ENCODE measurements at places on chromosomes 11 and 22.

DNA sequence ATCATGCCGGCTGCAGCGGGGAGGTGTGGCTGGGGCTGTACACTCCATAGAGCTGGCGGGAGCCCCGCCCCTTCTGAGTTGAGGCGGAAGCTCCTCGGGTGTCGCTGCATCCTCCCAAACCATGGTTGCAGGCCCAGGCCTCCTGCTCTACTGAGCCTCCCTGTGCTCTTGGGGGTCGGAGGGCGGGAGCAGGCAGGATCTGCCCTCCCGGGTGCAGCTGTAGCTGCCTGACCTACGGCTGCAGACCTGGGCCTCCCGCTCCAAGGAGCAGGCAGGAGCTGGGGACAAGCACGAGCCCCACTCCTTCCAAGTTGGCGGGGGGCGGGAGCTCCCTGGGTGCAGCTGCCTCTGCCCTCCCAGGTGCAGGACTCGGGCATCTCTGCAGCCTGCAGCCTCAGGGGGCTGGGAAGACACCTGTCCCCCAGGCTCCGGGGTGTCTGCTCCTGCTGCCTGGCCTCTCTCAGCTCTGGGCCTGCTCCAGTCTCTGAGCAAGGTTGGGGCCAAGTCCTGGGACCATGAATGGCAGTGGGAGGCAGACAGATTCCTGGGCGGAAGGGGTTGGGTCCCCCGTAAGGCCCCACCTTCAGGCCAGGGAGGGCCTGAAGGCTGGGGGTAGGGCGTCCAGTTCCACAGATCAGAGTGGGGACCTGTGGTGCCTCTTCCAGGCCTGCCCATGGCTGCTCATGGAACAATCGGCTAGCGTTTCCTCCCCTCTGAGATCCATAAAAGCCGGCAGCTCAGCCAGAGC lies 46.4 kb upstream of the SC5D start:
- ATAC-seq, result no peak

DNA sequence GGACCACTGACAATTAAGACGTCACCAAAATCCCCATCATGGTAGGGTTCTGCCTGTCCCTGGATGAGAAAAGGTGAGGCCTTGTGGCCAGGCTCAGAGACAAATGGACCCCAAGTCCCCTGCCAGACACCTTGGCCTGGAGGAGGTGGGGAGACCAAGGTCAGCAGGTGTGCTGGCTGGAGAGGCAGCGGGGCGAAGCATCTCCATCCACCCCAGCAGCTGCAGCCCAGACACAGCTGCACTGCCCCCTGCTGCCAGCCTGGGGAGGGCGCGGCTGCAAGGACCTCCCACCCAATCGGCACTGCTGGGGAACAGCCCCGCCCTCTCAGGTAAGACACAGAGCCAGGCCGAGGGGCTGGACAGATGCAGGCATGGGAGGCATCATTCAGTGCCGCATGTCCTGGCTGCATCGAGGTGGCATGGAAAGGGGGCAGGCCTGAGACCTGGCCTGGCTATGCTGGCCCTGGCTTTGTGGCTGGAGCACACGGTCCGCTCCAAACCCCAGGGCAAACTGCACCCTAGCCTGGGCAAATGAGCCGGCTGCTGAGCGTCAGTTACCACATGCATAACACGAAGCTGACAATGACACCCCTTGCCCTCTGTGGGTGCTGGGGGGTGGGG lies 12.2 kb upstream of the MFNG start:
- peak; percentile 94 for ATAC-seq

- ATAC-seq, result no peak
Observed at GRCh38 chr11:11970556-11970955, 37.9 kb downstream of the DKK3 start.

GRCh38 chr22:36818010-36818642 lies 1.3 kb upstream of the PVALB start:
- ATAC-seq, result no peak

DNA sequence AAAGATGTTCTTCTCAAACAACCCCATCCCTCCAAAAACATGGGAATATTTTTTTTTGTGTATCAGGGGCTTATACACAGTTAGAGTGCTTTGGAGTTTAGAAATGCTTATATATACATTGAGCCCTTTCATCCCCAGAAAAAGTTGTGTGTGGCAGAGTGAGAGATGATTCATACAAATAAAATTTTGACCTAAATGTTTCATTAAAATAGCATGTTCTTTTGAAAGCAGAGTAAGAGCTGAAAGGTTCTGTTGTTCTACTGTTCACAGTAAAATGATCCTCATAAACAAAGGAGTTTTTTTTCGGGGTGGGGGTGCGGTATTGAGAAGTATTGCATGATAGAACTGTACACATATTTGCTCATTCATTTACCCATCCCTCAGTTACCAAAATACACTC lies 512.4 kb downstream of the DLG2 start:
- ATAC-seq, result no peak

DNA sequence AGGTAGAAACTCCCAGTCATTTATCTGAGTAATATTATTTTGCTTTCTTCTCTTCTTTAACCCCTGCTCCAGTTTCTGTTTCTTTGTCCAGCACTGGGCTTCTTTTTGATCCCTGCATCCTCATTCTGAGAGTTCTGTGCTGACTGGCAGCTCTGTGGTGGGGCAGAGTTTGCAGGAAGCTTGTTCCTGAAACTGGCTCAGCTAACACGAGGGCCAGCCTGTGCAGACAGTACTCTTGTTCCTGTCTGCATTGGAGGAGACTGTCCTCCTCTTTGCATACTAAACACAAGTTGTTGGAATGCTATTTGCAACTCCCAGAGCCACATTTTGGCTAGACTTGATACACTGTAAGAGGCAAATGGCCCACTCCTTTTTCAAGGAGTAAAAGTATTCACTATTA lies 93.1 kb upstream of the HORMAD2 start:
- no peak for ATAC-seq

- no peak for ATAC-seq
Observed at GRCh38 chr11:46521961-46522681, 71.7 kb downstream of the AMBRA1 start.

DNA sequence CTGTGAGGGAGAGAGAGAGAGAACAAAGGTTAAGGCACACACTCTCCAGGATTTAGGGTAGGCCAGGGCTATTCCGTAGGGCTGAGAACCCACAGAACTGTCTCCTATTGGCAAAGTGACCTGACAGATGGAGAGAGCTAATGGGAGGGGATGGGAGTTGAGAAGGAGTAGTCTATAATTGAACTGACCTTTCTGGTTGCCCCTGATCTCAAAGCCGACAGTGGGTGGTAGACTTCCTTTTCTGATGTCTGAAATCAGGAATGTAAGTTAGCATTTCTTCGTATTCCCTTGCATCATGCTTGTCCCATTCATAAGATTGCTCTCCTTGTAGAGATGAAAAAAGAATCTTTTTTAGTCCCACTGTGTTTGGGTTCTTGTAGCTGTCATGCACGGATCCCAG lies 210.1 kb downstream of the NTM start:
- ATAC-seq, result no peak

GRCh38 chr11:44198146-44198724 lies 102.8 kb downstream of the EXT2 start:
- ATAC-seq, result no peak

GRCh38 chr22:37433786-37434185 lies 6.5 kb upstream of the ELFN2 start:
- no peak for ATAC-seq

DNA sequence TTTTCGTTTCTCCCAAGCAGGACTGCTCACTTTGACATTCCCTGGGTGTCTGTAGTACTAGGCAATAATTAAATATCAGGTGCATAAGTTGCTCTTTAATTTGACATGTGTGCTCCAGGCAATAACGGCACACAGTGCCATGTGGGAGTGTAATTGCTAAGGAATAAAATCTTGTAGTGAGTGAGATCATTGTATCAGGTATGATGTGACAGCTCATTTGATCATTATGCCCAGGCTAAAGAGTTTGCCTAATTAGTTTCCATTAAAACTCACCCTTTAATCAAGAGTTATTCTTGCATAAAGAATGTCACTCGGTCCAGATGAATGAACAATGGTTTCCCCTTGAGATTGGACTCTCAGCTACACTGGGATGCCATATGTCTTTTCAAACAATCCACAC lies 220.0 kb downstream of the INSC start:
- ATAC-seq, result no peak

GRCh38 chr11:120010775-120011174 lies 127.1 kb downstream of the TRIM29 start:
- no peak for ATAC-seq

DNA sequence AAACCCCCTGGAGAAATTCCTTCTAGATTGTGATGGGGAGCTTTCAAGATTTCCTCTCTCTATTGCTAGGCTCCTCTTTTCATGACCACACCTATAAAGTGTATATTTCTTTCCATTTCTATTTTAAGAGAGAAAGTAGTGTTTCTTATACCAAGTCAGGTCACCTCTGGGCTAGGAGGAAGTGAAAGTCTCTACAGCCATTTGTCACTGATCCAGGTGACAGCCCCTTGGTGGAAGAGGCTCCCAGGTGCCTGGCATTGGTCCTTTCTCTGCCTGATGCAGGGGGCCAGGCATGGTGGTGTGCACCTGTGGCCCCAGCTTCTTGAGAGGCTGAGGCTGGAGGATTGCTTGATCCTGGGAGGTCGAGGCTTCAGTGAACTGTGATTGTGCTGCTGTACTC lies 64.7 kb downstream of the DHCR7 start:
- ATAC-seq, result no peak

DNA sequence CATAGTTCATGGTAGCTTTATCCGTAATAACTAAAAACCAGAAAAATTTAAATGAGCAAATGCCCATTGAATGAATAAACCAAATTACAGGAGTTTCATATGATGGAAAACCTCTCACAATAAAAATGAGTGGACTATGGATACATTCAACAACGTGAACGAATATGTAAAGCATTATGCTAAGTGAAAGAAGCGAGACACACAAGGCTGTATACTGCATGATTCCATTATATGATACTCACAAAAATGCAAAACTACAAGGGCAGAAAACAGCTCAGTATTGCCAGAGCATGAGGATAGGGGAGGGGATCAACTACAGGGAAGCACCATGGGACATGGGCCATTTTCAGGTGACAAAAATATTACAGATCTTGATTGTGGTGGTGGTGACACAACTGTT lies 22.2 kb downstream of the DDI1 start:
- no peak for ATAC-seq

GRCh38 chr11:16266021-16266420 lies 90.3 kb downstream of the SOX6 start:
- no peak for ATAC-seq

GRCh38 chr11:77438487-77438886 lies 35.4 kb downstream of the PAK1 start:
- ATAC-seq, result no peak

DNA sequence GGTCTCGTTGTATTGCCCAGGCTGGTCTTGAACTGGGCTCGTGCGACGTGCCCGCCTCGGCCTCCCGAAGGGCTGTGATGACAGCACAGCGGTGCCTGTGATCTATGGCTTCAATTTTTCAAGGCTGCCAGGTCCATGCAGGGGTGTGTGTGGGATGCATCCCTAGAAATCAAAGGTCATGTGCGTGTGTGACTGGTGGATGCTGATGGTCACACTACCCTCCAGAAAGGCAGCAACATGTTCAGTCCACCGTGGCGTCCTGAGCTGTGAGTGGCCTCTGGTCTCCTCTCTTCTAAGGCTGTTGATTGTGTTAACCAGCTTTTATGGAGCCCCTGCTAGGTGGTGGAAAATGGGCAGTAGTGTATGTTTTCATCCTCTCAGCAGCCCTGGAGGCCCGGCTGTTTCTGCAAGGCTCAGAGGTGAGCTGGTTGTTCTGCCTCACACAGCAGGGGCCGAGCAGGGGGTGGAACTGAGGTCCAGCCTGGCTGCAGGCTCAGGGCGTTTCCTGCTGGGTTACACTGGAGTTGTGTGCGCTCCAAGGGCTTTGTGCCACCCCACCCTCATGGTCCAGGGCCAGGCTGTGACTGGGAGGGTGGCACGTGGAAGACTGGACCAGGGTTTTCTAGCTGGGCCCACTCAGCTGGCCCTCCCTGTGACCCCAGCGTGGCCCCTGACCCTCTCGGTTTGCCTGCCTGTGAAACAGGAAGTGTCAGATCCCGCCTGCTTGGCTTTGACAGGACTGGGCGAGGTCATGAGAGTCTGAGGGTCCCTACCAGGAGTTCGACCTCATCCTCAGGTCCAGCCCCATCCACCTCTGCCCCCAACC lies 7.7 kb downstream of the BIK start:
- ATAC-seq, result no peak

DNA sequence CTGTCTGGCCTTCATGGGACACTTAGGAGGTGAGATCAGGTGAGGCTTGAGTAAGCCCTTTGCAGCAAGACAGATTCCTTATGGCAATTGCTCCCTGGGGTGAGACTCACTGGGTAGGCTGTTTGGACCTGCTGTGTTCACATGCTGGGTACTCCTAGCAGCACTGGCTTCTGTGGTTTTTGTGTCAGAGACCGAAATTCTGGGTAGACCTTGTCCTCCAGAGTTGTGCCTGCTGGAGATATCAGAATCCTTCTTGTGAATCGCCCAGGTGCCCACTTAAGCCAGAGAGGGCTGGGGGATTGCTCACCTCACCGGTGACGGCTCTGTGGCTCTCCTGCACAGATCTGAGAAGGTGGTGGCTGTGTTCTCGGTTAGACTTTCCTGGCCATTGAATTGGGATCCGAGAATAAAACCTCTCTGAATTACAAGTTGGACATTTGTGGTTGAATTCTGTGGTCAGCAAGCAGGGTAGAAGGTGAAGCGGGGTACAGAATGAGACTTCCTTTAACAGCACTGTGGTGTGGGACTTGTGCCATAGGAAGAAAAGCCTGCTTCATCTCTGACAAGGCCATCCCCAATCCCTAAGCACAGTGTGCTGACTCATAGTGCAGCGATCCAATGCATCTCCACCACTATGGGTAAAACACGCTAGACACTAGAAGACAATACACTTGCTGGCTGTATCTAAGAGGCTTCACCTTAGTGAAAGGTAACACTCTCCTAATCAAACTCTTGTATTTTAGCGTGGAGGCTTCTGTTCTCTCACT lies 52.5 kb upstream of the TTC12 start:
- ATAC-seq, result no peak

GRCh38 chr11:35247863-35248262 lies 108.9 kb downstream of the CD44 start:
- ATAC-seq, result peak; percentile 13

- ATAC-seq, result no peak
Observed at GRCh38 chr22:26087816-26088215, 81.4 kb upstream of the SEZ6L start.

- ATAC-seq, result no peak
Observed at GRCh38 chr11:13140028-13140870, 131.1 kb downstream of the RASSF10 start.

DNA sequence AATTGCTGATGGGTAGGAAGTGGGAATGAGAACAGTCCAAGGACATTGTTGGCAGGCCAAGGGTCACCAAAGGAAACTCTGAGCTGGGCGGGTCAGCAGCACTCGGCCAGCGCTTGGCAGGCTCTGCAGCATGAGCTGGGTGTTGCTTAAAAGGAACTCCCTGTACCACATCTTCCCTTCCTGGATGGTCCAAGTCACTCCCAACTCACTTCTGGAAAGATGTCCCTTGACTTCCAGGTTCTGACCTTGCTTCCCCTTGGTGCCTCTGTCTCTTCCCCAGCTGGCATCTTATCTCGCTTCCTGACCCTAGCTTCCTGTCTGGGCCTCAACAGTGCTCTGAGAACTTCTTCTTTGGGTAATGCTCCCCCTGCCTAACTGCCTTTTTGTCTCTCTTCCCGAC lies 24.8 kb upstream of the SWAP70 start:
- no peak for ATAC-seq

- peak; percentile 63 for ATAC-seq
Observed at GRCh38 chr11:102451681-102452460, 694 bp downstream of the TMEM123 start.

GRCh38 chr11:130435671-130436070 lies 7.3 kb upstream of the ADAMTS8 start:
- ATAC-seq, result no peak
